ENCODE measurements at places on chromosomes 1 and 21.

- DNase-seq, result no peak
Observed at GRCh38 chr1:207028884-207029650, 3.5 kb downstream of the C1orf116 start.

GRCh38 chr1:80083892-80084291 is 1077.4 kb upstream of the ADGRL4 start:
- no peak for DNase-seq

DNA sequence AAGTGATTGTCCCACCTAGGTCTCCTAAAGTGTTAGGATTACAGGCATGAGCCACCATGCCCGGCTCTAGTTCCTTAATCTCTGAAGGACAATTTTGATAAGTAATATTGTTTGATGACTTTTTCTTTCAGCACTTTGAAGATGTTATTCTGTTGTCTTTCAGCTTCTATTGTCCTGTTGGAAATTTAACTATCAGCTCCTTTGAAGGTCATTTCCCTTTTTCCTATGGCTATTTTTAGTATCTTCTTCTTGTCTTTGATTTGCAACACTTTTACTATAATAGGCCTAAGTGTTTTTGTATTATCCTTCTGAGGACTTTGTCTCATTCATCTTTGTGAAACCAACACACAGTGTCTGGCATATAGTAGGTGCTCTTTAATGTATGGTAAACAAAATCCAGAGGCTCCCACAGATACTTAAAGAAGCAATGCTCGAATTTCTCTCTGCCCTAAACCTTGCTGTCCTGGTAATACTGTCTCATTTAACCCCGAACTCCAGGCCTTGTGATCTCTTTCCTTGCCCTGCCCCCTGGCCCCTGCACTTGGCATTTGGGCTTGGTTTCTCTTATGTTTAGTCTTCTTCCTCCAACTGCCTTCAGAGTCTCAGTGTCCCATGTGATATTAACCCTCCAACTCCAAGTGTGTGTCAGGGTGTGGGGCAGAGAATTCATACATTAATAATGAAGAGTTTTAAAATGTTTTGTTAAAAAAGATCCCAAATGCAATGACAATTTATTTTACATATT is 19.0 kb upstream of the AGO1 start:
- no peak for DNase-seq

DNA sequence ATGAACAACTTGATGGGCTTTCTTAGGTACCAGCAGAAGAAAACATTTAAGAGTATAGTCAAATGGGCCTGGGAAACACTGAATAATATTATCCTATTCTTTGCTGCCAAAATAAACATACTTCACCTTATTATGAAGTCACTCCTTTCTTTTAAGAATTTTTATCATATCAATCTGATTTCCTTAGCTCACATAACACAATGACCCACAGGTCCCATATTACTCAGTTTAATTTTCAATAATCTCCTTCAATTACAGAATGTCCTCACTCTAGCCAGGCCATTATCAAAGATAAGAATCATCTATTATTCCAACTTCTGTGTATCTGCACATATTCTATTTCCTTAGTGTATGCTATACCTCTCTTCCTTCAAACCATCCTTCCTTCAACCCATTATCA is 63.0 kb downstream of the PIGK start:
- DNase-seq, result no peak

DNA sequence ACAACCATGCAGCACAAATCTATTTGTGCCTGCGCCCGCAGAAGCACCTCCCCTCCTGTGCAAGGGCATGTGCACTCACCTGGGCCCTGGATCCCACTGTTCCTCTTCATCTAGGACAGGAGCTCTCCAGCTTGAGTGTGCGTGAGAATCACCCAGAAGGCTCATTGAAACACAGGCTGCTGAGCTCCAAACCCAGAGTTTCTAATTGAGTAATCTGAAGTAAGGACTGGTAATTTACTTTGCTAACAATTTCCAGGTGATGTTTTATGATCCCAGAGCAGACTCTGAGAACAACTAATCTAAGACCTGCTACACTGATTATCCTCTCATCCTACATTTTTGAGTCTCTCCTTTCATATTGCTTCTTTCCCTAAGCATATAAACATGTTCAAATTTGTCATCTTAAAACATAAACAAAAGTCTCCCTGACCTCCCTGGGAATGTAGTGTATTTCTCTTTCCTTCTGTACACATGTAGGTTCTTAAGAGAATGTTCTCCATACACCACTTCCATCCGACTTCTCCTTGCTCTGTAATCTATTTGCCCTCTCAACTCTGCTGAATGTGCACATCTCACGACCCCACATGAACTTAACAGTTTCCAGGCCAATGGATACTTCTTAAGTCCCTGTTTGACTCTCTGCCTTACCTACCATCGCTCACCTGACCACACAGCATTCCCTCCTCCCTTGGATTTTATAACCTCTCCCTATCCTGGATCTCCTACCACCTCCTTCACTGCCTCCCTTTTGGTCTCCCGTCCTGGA is 522.5 kb downstream of the SMYD3 start:
- DNase-seq, result no peak

DNA sequence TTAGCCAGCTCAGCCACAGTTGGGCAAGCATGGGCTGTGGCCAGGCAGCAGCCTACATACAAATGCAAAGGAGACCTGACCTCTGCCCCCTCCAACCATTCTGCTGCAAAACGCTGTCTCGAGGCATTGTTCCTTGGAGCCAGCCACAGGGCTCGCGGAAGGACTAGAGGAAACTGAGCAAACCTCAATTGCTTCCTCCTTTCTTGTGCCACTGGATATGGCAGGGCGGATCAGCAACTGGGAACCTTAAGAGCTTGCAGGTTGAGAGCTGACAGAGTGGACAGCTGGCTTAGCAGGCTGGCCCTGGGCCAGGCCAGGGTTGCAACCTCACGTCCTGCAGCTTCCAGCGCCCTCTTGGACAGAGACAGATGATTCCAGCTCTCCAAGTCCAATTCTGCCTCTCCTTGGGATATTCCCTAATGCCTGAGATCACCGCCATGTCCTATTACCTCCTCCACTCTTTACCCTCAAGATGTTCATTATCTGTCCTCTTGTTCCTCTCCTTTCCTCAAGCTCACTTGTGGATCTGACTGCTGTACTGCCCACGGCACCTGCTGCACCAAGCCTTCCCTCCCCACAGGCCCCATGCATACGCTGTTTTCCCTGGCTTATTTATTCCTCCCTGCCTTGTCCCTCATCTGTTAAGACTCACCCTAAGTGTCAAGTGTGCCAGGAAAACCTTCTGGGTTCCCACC is 67.5 kb downstream of the SDC3 start:
- no peak for DNase-seq

DNA sequence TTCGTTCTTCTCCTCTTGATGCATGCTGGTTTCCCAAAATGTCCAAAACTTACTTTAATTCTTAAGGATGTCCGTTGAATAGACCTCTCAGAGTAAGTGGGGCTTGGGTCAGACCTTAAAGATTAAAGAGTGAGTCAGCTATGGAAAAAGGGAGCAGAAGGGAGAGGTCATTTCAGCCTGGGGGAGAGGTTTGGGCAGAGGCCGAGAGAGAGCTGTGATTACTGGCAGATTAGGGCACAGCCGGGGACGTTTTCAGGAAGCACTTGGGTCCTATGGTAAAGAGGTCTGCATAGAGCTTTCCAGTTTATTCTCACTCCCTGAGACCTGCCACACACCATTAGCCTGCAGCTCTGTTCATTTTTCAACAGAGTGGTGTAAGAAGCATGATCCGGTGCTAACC is 14.0 kb upstream of the ST3GAL3 start:
- DNase-seq, result no peak

DNA sequence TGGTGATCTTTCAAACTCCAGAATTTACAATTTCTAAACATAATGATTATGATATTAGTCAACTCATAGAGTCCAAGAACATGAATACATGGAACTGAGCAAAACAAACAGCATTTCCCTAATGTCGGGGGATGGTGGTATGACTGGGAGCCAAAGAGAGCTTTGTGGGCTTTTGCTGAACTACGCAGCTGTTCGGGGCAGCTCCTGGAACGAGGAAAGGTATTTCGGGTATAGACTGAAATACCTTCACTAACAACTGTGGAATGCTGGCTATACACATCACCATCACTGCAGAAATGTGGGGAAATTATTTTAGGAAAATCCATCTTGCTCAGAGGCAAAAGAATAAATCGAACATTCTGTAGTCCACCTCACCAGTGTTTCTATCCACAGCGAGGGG is 30.2 kb upstream of the VPS26C start:
- no peak for DNase-seq

- no peak for DNase-seq
Observed at GRCh38 chr1:53943490-53944043, 1.9 kb downstream of the IFT25 start.

DNA sequence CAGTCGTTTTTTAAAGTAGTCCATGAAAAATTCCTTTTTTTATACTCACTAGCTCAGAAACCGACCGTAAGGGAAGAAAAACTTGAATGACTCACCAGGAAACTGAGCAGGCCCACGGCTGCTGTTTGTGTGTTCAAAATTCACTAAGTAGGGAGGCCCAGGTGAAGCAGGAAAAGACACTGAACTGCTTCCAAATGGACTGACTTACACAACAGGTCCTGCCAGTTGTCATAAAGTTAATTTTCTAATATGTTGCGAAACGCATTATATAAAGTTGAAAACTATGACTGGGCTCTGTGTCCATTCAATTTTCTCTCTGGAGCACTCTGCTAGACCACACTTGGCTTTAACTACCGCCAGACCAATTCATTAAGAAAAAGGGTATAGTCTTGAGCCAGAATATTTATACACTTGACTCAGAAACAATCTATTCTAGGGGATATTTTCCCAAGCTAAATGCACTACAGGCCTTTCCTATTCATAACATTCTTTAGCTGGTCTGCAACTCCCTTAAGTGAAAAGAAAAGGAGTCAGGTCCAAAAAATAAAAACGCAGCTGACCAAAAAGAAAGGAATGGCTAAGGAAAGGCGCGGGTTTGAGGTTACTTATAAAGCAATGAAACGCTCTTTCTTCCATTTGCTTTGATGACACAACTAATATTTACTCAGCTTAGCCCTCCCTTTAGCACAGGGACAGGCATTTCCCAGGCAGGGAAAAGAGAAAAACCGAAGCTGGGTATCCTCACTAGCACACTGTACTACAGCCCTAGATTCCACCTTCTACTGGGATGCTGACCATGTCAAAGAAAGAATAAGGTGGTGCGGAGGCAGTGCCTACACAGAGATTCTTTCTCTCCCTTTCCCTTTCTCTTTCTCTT is 306.3 kb upstream of the ESRRG start:
- no peak for DNase-seq

GRCh38 chr1:28112388-28113241 is 24.2 kb upstream of the EYA3 start:
- DNase-seq, result no peak

DNA sequence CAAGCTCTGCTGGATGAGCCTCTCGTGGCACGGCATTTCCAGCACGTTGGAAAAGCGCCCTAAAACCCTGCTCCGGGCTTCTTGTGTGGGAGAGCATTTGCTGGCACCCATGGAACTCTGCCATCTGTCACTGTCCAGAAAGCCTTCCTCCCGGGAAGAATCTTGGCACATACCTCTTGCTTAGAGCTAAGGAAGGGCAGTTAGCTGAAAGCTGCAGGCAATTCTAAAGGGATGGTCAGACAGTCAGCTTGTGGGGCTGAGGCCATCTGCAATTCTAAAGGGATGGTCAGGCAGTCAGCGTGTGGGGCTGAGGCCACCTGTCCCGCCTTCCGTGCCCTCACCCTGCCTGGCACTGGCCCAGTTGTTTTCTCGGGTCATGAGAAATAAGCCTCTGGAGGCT is 139.0 kb upstream of the TMEM51 start:
- no peak for DNase-seq

DNA sequence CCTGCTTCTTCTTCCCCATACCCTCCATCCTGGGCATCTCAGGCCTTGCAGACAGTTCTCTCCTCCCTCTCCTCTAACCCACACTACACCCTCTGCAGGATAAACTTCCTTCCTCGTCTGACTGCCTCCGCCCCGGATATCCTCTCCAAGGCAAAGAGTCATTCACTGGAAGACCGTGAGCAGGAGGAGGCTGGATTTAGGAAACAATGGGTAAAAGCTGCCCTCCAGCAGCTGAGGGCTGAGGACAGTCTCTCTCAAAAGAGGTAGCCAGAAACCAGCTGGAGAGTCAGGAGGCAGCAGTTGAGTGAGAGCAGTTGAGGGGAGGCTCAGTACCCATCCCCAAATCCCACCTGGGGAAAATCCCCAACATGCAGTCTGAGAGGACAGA is 1.4 kb downstream of the CSRP1 start:
- DNase-seq, result no peak

DNA sequence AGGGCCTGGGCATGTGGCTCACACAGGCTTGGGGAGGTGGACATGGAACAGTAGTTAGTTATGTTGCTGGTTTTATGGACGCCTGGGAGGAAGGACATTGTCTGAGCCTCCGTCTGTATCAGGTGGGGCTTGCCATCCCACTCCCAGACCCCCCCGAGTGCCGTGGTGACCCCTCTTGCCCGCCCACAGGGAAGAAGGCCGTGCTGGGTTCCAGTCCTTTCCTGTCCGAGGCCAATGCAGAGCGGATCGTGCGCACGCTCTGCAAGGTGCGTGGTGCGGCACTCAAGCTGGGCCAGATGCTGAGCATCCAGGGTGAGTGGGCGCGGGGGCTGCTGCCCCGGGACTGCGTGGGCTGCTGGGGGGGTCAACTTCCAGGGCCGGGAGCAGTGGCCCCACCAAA is 41.7 kb downstream of the COQ8A start:
- DNase-seq, result no peak

DNA sequence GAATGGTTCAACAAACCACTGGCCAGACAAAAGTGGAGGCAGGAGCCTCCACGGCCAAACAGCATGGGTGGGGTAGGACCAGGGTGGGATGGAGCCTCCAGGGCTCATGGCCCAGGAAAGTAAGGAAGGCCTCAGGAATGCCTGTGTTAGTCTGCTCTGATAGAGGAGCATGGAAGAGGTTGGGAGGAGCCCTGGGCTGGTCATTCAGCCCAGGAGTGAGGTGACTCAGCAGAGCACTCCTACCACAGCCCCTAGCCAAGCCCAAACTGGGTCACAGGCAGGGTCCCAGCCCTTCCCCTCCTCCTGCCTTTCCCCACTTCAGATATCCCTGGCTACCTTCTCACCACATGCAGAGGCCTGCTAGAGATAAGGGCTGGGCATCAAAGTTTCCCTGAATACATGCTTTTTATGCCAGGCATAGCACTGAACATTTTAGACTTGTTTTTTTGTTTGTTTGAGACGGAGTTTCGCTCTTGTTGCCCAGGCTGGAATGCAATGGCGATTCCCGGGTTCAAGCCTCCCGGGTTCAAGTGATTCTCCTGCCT is 3.1 kb upstream of the SHISA4 start:
- no peak for DNase-seq

GRCh38 chr1:1421907-1422464 is 910 bp upstream of the ANKRD65 start:
- no peak for DNase-seq

DNA sequence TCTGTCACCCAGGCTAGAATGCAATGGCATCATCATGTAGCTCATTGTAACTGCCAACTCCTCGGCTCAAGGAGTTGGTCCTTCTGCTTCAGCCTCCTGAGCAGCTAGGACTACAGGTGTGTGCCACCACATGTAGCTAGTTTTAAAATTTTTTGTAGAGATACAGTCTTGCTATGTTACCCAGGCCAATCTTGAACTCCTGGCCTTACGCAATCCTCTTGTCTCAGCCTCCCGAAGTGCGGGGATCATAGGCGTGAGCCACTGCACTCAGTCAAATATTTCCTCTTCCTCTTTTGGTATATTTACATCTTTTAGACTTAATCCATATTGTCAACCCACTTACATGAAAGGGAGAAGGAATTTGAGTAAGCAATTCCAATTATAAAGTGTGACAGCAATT is 121.1 kb downstream of the EVI5 start:
- DNase-seq, result no peak

- no peak for DNase-seq
Observed at GRCh38 chr21:41429925-41430491, 4.0 kb downstream of the MX1 start.

GRCh38 chr1:113388621-113389358 is 1.5 kb upstream of the MAGI3 start:
- no peak for DNase-seq

Measured in stimulated activated CD4-positive, alpha-beta T cell treated with anti-CD3 and anti-CD28 coated beads, Interleukin-1b, Interleukin-23, amount 100 ng/mL, for 1 hour (primary cell).